Midbrain (tissue), 1 donor: ENCODE measurements at places on chromosomes 2 and 18.
A peak's percentile ranks its signal among the peaks of the same experiment; 100 is the strongest.

GRCh38 chr2:20604951-20605381 lies 45.9 kb downstream of the HS1BP3 start:
- DNase-seq, result peak; percentile 50

DNA sequence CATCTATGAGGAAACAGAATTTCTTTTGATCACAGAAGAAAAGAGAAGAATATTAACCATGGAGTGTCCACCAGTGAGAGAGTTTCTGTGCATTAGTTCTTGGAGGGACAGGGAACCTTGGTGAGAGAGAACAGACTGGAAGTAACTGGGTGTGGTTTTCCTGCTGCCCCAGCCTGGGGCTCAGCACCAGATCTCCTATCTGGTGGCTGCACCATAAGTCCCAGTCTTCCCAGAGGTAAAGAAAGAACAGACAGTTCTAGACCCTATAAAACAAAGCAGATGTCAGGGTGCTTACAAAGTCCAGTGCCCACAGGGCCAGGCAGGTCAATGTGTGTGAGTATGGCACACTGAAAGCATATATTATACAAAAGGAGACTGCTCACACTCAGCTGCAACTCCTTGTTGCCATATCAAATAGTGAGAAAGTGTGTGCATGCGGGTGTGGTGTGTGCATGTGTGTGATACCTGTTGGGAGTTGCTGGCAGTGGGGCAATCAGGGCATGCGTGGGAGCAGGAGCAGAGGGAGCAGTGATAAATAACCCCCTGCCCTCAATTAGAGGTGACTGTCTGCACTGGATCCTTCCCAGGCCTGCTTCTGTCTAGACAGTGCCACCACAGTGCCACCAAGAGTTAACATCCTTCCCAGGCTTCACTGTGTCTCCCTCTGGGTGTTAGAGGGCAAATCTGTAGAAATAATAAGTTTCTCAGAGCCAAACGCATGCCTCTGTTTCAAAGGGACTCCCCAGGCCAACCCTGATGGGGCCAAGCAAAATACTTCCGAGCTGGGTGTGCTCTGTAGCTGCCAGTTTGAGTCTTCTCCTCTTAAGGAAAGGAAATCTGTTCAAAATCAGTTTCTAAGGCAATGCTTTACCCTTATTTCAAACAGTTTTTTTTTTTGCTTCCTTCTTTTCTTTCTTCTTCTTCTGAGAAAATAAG lies 45.7 kb downstream of the RDH14 start:
- no peak for DNase-seq

DNA sequence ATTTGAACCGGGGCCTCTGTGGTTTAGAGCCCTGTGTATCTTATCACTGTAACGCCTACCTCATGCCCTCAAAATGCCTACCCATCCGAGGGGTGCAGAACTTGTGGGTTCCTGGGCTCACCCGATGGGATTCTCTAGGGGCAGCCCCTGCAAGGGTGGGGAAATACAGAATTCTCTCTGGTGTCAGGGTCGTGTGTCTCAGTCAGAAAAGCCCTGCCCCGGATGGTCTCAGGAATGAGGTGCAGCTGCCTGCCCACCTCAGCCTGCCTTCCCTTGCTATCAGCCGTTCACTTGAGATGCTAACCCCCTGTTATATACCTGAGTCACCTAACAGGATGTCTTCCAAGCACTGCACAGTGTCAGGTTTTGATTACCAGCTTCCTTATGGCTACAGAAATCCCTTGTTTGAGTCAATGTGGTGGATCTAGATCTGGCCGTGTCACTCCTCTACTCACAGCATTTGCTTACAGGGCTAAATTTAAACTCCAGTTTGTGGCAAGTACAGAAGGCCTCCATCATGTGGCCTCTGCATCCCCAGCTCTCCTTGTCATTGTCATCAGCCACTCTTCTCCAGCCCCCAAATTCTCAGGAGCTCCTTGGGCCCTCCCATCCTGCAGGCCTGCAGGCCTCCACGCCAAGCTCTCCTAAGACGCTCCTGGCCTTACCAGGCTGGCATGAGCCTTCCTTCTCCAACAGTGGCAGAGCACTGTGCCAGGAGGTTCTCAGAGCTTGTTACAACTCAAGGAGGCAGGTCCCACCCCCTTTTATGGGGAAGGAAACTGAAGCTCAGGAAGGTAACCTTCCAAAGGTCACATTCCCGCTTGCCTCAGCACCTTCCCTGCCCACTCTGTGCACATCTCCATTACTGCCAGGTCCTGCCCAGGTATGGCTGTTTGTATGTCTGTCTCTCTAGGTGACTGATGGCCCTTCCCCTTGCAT lies 14.3 kb upstream of the MAP3K2 start:
- DNase-seq, result no peak

GRCh38 chr2:46653539-46653938 lies 174.2 kb downstream of the TMEM247 start:
- DNase-seq, result no peak

- peak; percentile 37 for DNase-seq
Measured at GRCh38 chr2:157443795-157444640, at the start of gene CYTIP. Gene CYTIP, minus strand, starts transcription at chr2:157444089. Its CDS starts 69 bp downstream, at chr2:157444020.

DNA sequence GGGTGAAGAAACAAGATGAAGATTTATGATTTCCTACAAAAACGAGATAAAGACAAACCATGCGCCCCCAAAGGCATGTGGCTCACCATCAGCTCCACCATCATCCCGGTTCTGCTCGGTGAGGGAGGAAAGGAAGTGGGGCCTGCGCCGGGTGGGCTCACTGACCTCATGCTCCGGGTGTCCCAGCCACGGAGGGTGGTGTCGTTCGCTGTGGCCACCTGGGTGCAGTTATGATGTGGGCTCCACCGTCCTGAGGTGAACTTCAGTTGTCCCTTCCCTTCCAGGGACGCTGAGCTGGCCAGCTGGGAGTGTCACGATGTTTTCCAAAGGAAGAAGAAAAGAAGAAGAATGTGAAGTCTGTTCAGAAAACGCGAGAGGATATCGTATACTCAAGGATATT lies 180.9 kb downstream of the EIPR1 start:
- DNase-seq, result no peak
